ENCODE measurements at places on chromosomes 4 and X.

DNA sequence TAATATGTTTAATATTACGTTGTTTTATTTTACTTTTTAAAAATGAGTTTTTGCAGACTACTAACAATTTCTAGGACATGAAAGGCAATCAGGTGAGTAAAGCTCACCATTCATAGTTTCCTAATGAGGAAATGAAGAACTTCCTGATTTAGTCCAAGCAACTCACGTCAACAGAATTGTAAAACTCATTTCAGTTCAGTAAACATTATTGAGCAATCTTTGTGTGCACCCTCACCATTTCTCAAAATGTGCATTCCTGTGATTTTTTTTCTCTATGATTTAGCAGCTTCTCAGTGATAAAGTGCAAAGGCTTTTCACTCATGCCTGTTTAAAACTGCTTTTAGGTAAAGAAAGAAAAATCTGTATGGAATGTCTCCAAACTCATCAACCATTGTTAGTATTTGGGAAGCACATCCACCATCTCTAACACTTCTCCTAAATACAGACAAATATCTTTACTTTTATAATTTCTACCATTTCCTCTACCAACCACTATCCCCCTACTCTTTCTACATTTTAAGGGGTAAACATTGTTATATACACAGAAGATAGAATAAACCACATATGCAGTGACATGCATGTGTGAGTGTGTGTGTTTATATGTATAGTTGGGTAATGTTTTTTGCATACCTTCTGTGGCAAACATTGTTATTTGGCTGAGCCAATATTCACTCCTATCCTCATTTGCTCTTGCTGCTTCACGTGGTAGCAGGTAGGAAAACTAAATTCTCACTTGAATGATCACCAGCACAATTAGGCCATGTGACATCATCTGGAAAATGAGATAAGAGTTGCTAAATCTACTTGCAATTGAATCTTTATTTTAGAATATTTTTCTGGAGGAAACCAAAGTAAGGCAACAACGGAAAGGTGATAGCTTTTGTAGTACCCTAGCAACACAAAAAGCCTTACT is 54.7 kb upstream of the PRDM8 start:
- DNase-seq: no peak

GRCh38 chrX:109533005-109533404 is 3.6 kb upstream of the NXT2 start:
- no peak for DNase-seq

DNA sequence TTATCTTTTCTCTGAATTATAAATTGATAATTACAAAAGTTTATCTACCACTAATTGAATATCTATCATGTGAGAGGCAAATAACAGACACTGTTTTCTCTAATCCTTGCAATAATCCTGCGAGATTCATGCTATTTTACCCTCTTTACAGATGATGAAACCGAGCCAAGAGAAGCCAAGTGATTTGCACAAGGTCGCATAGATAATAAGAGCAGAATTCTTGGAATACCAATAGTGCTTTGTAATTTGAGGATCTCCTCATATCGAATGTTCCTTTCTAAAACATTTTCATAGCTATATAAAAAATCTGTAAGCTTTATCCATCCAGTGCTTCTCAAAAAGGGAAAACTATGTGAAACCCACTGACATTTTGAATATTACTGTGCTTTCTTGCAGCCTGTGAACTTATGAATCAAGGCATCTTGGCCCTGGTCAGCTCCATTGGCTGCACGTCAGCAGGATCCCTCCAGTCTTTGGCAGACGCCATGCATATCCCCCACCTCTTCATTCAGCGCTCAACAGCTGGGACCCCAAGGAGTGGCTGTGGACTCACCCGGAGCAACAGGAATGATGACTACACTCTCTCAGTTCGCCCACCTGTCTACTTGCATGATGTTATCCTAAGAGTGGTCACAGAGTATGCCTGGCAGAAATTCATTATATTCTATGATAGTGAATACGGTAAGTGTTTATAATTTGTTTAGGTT is 743.8 kb upstream of the ATOH1 start:
- peak; percentile 81 for DNase-seq

DNA sequence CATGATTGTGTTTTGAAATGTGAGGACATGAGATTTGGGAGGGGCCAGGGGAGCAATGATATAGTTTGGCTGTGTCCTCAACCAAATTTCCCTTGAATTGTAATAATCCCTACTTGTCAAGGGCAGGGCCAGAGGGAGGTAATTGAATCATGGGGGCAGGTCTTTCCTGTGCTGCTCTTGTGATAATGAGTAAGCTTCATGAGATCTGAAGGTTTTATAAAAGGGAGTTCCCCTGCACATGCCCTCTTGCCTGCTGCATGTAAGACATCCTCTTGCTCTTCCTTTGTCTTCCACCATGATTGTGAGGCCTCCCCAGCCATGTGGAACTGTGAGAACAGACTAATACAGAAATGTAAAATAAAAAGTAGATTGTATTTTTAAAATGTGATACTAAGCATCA is 1294.9 kb downstream of the ADGRL3 start:
- no peak for DNase-seq

DNA sequence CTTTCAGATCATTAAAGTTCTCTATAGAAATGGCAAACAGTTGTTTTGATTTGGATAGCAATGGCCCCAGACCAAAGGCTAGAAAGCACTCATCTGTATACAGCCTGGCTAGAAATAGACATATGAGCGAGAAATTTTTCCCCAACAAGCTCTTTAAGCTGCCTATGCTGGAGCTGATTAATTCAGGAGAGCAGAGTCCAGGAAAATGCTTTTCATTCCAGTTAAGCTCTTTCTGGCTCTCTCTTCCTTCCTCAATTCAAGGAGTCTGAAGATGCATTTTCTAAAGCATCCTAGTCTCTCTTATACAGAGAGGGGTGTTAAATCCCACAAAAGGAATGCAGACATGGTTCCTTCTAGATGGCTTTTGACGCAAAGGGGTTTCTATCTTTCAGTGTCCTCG is 141.7 kb upstream of the RAI2 start:
- DNase-seq: no peak

DNA sequence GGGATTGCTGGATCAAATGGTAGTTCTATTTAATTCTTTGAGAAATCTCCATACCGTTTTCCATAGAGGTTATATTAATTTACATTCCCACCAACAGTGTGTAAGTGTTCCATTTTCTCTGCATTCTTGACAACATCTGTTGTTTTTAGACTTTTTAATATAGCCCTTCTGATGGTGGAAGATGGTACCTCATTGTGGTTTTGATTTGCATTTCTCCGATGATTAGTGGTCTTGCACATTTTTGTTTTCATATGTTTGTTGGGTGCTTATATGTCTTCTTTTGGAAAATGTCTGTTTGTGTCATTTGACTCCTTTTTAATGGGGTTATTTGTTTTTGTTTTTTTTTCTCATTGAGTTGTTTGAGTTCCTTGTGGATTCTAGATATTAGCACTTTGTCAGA is 75.3 kb upstream of the PUDP start:
- DNase-seq: no peak

- DNase-seq: no peak
Observed at GRCh38 chr4:17286752-17287460, 225.0 kb downstream of the QDPR start.

DNA sequence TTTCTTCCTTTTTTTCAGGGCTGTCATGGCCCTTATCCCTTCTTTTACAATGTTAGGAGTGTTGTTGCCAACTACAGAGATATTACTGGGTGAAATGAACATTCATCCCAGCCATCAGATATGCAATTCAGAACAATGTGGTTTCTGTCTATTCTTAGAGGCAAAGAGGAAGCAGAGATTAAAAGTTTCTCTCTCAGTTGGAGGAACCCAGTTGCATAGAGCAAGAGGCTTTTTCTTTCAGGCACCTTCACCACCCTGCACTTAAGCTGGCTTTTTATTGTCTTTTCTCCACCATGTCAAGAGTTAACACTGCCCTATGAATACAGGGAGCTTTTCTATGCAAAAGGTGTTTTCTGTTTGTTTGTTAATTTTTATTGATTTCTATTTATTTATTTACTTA is 1559.6 kb upstream of the IGFBP7 start:
- no peak for DNase-seq

- peak; percentile 65 for DNase-seq
Observed at GRCh38 chr4:3248811-3249661, at the start of gene MSANTD1. MSANTD1 (plus strand) TSS chr4:3249159; CDS start chr4:3249223, 64 bp downstream.

- peak; percentile 91 for DNase-seq
Observed at GRCh38 chrX:132218100-132218812, 991 bp downstream of the RAP2C start.

DNA sequence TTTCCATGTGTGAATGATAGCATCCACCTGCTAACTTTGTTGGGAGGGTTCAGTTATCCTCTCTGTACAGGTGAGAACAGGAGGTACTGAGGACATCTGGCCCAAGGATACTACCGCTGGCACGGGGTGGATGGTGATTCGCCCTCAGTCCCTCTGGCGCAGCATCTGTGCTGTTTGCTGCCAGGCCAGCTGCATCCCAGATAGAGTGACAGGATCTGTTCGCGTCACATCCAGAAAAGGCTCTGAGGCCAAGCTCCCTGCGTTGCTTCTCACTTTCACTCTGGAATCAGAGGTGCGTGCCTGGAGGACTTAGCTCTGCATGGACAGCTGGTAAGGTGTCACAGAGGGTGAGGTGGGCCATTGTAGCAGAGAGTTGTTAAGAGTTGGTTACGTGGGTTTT is 95.4 kb downstream of the TBL1X start:
- DNase-seq: no peak

DNA sequence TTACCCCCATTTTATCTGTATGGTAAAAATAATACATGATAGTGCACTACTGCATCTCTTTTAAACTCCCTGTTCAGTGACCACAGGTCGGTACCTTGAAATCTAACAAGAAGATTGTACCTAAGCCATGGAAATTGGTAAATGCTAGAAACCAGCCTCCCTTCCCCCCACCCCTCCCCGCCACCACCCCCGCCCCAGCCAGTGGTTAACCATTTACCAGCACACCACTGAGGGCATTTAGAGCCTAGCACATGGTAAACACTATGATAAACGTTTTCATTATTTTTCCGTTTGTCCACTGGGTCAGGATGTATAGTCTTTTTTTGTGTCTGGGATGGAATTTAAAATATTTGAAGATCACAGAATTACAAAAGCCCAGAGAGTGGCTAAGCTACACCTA is 703 bp upstream of the FTSJ1 start:
- peak; percentile 12 for DNase-seq

GRCh38 chr4:38489924-38490639 is 173.9 kb upstream of the KLF3 start:
- peak; percentile 34 for DNase-seq

DNA sequence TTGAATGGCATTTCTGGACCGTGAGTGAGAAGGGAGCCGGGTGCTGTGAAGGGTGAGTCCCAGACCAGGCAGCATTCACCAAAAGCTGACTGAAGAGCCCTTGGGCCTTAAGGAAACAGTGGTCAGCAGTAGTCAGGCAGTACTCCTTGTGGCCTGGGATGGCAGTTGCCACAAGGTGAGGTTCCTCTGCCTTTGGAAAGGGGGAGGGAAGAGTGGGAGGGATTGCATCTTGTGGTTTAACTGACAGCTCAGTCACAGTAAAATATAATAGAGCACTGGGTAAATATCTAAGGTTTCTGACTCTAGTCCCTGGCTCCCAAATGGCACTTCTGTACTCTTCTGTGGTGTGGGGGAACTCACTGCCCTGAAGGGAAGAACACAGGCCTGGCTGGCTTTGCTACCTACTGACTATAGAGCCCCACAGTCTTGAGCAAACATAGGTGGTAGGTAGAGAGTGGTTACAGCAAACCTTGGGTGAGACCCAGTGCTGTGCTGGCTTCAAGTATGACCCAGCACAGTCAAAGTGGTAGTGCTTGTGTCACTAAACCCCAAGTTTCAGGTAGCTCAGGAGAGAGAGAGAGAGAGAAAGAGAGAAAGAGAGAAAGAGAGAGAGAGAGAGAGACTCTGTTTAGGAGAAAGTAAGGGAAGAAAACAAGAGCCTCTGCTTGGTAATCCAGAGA is 154.2 kb downstream of the TEX11 start:
- DNase-seq: peak; percentile 3

GRCh38 chr4:13640149-13640940 is 12.8 kb upstream of the BOD1L1 start:
- DNase-seq: peak; percentile 90

- peak; percentile 33 for DNase-seq
Observed at GRCh38 chr4:40763228-40763716, 13.5 kb downstream of the NSUN7 start.

DNA sequence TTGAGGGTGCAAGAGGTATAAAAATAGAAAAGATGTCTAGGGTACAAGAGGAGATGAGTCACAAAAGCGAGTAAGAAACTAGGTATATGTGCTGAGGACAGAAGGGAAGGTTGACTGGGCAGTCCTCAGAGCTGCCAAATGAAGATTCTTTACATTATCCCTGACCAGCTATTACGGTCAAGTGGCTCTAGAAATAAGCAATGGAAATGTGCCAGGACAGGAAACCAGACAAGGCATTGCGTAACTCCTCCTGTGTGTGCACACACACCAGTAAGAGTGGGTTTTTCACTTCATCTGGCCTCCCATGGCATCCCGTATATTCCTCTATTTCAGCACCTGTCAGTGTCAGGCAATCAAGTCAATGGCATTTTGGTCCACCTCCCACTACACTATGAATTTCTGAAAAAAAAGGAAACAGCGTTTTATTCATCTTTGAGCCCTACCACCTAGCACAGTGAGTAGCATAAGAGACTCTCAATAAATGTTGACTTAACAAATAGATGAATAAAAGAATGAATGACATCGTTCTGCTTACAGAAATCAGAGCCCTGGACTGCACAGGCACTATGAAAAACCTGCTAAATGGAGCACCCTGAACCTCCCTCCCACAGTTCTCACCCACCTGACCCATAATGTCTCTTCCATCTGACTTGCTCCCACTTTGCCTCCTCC is 62.6 kb upstream of the KLF3 start:
- DNase-seq: no peak

DNA sequence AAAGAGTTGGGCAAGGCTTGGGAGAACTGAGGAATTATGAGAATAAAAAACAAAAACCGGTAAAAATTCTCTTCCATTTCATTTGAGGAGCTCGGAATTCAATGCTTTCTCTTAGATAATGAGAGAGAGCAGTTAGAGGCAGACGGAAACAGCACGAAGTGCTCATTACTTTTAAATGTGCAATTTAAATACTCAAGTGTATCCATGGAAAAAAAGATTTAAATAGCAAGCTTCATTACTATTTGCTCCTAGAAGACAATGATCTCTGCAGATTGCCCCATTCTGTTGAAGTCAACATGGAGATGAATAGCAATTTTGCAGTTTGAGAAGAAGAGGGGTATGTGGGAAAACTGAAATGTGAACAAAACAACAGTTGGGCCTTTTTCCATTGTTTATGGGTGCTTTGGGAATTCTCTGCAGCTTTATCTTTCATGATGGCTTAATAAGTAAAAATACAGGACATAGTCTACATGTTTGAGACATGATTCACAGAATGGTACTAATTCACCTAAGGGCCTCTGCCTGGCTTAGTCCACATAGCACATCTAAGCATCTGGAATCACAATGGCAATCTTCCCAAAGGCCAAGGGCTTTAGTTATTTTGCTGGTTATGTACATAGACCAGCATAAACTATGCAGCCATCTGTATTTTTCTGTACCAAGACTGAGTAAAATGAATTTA is 512.7 kb upstream of the FAT1 start:
- no peak for DNase-seq

- DNase-seq: no peak
Observed at GRCh38 chr4:150379454-150379853, 202.5 kb upstream of the MAB21L2 start.
